Activated CD8-positive, alpha-beta T cell treated with anti-CD3 and anti-CD28 coated beads for 36 hours (primary cell): ENCODE measurements at places on chromosomes 7 and 10. TPM values are rescaled to one million over a fixed set of nuclear protein-coding genes. Genes with fewer than 3 reads are reported as not detected.

GRCh38 chr7:102433219-102434038 lies at the start of gene ORAI2:
ORAI2 (plus strand) TSS chr7:102433575; CDS start chr7:102438957, 5,382 bp downstream.
- peaks cover 11% of the 10 kb centered on the region for H3K36me3 ChIP-seq
- peak within 1 kb of the TSS; percentile 79 for H3K4me3 ChIP-seq
- peak; percentile 87 for DNase-seq
- peak within 1 kb of the TSS; percentile 95 for H3K27ac ChIP-seq

DNA sequence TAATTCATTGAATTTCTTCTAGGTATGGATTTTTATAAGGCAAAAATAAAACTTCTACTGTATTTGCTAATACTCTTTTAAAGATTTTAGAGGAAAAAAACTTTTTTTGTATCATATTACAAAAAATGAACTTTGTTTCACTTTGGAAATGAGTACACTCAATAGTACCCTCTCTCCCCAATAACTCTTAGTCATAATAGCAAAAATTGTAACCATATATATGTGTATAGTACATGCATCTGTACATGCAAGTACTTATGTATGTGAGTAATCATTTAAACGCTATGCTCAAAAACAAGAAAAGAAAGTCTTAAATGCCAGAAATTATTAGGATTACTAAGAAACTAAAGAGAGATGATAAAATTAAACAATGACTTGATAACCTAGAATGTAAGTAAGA lies 95.9 kb upstream of the HGF start:
- no peak overlapping the region for H3K27ac ChIP-seq
- no peak overlapping the region for H3K4me3 ChIP-seq
- no peaks in the 10 kb centered on the region for H3K27me3 ChIP-seq
- no peaks in the 10 kb centered on the region for H3K4me1 ChIP-seq
- no peak for DNase-seq

- H3K4me1 ChIP-seq, result peaks cover 22% of the 10 kb centered on the region
- no peaks in the 10 kb centered on the region for H3K27me3 ChIP-seq
- DNase-seq, result peak; percentile 52
- peak overlapping the region; percentile 47 for H3K4me3 ChIP-seq
Measured at GRCh38 chr10:69407621-69408301, 9.0 kb downstream of the TACR2 start.

DNA sequence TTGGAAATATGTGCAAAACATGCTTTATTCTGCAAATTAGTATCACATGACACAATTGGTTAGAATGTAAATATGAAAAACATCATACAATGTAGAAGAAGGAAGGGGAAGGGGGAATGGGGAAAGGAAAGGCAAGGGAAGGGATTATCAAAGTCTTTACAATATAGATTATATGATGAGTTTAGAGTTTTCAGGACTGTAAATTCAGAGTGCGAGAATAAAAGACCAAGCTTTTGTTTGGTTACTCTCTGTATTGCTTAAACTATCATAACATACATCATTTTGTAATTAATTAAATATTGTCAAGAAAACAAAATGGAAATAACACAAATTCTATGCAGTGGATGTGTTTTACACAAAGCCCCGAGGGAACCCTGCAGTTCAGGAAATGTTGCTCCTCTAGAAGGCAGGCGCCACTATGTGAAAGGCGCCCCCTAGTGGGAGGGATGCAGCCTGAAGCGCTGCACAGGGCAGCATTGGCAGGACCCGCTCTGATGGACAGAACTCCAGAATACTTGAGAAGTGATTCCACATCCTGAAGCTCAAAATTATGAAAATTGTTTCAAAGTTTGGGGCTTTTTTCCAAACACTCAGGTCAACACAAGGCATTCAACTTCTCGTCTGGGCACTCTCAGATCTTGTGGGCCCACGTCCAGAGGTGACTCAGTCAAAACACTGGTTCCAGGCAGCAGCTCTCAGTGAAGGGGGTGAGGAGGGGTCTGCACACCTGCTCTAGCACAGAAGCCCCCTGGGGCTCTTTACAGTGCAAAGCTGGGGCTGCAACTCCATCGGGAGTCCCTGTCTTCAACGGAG lies 31.6 kb upstream of the TMEM254 start:
- no peak overlapping the region for H3K27ac ChIP-seq
- H3K36me3 ChIP-seq, result no peaks in the 10 kb centered on the region
- H3K4me1 ChIP-seq, result no peaks in the 10 kb centered on the region
- DNase-seq, result peak; percentile 83
- H3K27me3 ChIP-seq, result no peaks in the 10 kb centered on the region

DNA sequence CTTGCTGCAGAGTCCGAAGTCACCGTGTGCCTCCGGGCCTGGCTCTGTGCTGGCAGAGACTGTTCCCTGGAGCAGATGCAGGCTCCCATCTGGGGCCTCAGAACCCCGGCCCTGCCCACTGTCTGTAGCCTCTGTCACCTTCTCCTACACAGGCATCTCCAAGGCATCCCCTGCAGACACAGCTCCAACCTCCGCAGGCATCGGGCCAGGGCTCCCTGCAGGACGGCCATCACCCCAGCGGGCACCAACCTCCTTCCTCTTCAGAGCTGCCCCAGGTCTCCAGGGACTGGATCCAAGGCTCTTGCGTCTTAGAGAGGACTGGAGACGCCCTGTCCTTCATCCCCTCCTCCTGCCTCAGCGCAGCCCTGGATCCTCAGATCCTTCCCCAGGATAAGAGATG lies 69.9 kb upstream of the MYL10 start:
- H3K27ac ChIP-seq, result no peak overlapping the region
- no peaks in the 10 kb centered on the region for H3K4me1 ChIP-seq
- H3K4me3 ChIP-seq, result no peak overlapping the region
- no peak for DNase-seq
- H3K36me3 ChIP-seq, result no peaks in the 10 kb centered on the region

DNA sequence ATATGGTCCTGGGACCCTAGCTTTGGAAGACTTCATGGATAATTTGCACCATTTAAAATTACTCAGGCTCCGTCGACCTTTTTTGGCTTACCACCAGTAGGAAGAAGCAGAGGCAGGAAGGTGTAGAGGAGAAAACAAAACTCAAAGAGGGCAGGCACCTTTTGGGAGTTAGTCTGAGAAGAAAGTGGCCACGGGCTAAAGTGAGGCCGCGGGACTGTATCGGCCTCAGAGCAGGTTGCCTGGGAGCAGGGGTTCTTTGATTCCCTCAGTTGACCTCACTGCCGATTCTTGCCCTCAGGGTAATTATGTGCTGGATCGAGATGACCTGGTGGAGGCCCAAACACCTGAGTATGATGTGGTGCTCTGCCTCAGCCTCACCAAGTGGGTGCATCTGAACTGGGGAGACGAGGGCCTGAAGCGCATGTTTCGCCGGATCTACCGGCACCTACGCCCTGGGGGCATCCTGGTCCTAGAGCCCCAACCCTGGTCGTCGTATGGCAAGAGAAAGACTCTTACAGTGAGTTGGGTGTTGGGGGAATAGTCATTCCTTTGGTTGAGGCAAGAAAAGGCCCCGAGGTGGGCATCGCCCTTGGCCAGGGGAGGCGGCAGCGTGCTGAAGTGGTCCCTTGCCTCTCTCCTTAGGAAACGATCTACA lies 3.1 kb downstream of the MEPCE start:
- H3K36me3 ChIP-seq, result peaks cover 56% of the 10 kb centered on the region
- DNase-seq, result no peak
- peak overlapping the region; percentile 97 for H3K27ac ChIP-seq

- H3K36me3 ChIP-seq, result no peaks in the 10 kb centered on the region
- H3K4me3 ChIP-seq, result peak overlapping the region; percentile 65
- H3K27me3 ChIP-seq, result peaks cover 60% of the 10 kb centered on the region
- peak; percentile 36 for DNase-seq
- H3K27ac ChIP-seq, result no peak overlapping the region
Measured at GRCh38 chr10:35640474-35640873, 1.6 kb downstream of the FZD8 start.

DNA sequence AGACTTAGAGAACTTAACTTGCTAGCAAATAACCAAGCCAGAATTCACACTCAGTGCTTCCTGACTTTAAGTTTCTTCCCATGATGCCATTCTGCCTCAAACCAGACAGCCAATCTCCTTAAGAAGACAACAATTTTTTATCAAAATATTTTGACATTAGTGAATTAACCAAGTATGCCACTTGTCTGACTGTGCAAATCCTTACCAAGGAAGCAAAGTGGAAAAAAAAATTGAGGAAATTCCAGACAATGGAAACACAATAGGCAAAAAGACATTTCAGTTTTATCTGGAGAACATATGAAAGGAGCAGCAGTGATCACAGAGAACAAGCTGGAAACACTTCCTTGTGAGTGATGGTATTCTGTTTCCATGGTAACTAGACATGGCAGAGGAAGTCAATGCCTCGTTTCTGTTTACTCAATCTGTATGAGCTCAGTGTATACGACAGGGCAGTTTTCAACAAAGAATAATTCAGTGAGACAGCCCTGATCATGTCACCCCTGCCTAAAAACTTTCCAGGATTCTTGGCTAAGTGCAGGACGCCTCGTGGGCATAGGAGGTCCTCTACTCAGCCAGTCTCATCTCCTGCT lies 114.2 kb downstream of the DYNC1I1 start:
- no peak overlapping the region for H3K27ac ChIP-seq
- DNase-seq, result no peak
- H3K4me1 ChIP-seq, result no peaks in the 10 kb centered on the region
- H3K36me3 ChIP-seq, result no peaks in the 10 kb centered on the region

GRCh38 chr7:107726356-107727130 lies 17.4 kb upstream of the CBLL1 start:
- H3K27ac ChIP-seq, result no peak overlapping the region
- DNase-seq, result no peak
- peaks cover 9% of the 10 kb centered on the region for H3K27me3 ChIP-seq
- no peaks in the 10 kb centered on the region for H3K4me1 ChIP-seq
- H3K4me3 ChIP-seq, result no peak overlapping the region

CHN2 gene
- total RNA-seq, result 1.7 TPM

OR2A42 gene
- not detected for total RNA-seq

GRCh38 chr7:133934977-133935330 lies 192.2 kb upstream of the LRGUK start:
- H3K27me3 ChIP-seq, result no peaks in the 10 kb centered on the region
- H3K36me3 ChIP-seq, result peaks cover 9% of the 10 kb centered on the region
- no peak overlapping the region for H3K27ac ChIP-seq
- no peak overlapping the region for H3K4me3 ChIP-seq
- no peak for DNase-seq
- no peaks in the 10 kb centered on the region for H3K4me1 ChIP-seq

- DNase-seq, result no peak
- H3K27me3 ChIP-seq, result no peaks in the 10 kb centered on the region
- H3K4me1 ChIP-seq, result no peaks in the 10 kb centered on the region
- H3K4me3 ChIP-seq, result no peak overlapping the region
Measured at GRCh38 chr10:106392778-106393177, 771.7 kb downstream of the SORCS1 start.

DNA sequence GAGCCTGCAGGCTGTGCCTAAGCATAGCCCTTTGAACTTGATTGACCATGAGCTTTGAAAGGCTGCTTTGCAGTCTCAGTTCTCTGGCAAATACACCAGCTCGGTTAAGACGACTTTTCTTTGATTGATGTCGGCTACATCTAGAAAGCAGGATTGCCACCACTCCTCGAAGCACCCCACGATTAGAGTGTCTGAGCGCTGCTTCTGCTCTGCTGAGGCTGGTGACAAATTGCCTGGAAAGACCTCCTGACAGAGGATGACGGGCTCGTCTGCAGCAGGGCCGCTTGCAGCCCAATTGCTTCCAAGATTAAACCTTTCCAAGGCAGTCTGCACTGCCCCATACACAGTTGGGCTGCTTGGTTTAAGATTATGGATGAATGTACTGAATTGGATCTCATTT lies 182.0 kb downstream of the CUX1 start:
- H3K27ac ChIP-seq, result no peak overlapping the region
- H3K27me3 ChIP-seq, result no peaks in the 10 kb centered on the region
- no peaks in the 10 kb centered on the region for H3K4me1 ChIP-seq
- H3K36me3 ChIP-seq, result no peaks in the 10 kb centered on the region

- no peaks in the 10 kb centered on the region for H3K4me1 ChIP-seq
- H3K27me3 ChIP-seq, result peaks cover 8% of the 10 kb centered on the region
- no peaks in the 10 kb centered on the region for H3K36me3 ChIP-seq
- no peak for DNase-seq
Measured at GRCh38 chr7:70805360-70805759, 326.6 kb upstream of the GALNT17 start.

AKR1B15 gene
- not detected for total RNA-seq

TMEM176B gene
- total RNA-seq, result not detected

GRCh38 chr10:110074758-110075671 lies 67.2 kb downstream of the ADD3 start:
- peaks cover 2% of the 10 kb centered on the region for H3K36me3 ChIP-seq
- H3K4me1 ChIP-seq, result peaks cover 84% of the 10 kb centered on the region
- H3K27ac ChIP-seq, result peak overlapping the region; percentile 59
- no peaks in the 10 kb centered on the region for H3K27me3 ChIP-seq

PIK3AP1 gene
- 4.1 TPM for total RNA-seq

MSMB gene
- not detected for total RNA-seq

DNA sequence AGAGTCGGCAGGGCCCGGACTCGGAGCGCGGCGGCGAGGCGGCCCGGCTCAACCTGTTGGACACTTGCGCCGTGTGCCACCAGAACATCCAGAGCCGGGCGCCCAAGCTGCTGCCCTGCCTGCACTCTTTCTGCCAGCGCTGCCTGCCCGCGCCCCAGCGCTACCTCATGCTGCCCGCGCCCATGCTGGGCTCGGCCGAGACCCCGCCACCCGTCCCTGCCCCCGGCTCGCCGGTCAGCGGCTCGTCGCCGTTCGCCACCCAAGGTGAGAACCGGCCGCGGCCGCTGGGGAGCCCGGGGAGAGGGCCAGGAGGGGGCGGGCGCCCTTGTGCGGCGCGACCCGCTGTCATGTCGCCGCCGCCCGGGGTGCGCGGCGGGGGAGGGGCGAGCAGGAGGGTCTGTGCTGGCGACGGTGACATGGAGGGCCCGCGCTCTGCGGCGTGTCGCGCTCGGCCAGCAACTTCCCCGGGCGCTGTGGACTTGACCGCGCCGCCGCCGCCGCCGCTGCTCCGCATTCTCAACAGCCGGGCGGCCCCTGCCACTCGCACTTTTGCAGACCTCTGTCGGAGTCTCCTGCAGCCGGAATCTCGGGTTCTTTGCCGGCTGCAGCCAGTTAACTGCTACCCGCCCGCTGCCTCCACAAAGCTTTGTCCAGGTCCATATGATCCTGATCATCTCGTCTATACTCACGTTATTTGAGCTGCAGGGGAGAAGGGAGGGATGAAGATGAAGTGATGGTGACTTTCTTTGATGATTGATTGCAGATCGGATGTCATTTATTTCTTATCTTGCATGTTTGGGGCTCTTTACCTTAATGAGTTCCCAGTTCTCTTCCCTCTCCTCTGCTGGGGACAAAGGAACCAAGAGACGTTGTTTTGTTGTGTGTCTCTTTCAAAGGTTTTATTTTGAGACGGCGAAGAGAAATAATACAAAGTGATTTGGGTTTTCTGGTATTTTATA lies 869 bp downstream of the TRIM24 start:
- H3K4me3 ChIP-seq, result peak overlapping the region; percentile 97
- peak; percentile 70 for DNase-seq
- peaks cover 18% of the 10 kb centered on the region for H3K36me3 ChIP-seq
- H3K27ac ChIP-seq, result peak overlapping the region; percentile 92

GRCh38 chr10:84007482-84007881 lies 131.8 kb upstream of the GHITM start:
- no peaks in the 10 kb centered on the region for H3K4me1 ChIP-seq
- H3K4me3 ChIP-seq, result no peak overlapping the region
- DNase-seq, result no peak
- no peak overlapping the region for H3K27ac ChIP-seq
- H3K27me3 ChIP-seq, result peaks cover 15% of the 10 kb centered on the region
- no peaks in the 10 kb centered on the region for H3K36me3 ChIP-seq

NUPR2 gene
- total RNA-seq, result not detected

MEIG1 gene
- total RNA-seq, result not detected
